CD14-positive monocyte (primary cell): ENCODE measurements at places on chromosomes 7 and 10.

GRCh38 chr10:88657901-88658300, 6.3 kb upstream of the LIPF start:
- no peak for DNase-seq

- no peak for DNase-seq
These were observed 61.2 kb upstream of the INPP5A start for GRCh38 chr10:132476146-132477065.

DNA sequence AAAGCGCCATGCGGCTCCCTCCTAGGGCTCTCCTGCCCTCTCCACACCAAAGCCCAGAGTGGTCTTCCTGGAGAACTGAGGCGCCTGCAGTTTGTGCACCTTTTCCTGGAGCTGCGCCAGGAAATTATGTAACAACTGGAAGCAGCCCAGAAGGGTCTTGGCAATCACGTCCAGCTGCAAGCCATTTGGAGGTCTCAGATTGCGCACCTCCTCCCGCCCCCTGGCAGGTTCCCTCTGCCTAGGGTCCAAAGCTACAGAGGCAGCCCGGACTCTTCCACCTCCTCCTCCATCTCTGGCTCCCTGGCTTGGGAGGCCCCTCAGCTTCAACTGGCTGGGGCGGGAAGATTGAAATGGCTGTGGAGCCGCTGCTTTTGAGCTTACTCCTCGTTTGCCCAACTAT, 34.0 kb upstream of the SFTPD start:
- no peak for DNase-seq

DNA sequence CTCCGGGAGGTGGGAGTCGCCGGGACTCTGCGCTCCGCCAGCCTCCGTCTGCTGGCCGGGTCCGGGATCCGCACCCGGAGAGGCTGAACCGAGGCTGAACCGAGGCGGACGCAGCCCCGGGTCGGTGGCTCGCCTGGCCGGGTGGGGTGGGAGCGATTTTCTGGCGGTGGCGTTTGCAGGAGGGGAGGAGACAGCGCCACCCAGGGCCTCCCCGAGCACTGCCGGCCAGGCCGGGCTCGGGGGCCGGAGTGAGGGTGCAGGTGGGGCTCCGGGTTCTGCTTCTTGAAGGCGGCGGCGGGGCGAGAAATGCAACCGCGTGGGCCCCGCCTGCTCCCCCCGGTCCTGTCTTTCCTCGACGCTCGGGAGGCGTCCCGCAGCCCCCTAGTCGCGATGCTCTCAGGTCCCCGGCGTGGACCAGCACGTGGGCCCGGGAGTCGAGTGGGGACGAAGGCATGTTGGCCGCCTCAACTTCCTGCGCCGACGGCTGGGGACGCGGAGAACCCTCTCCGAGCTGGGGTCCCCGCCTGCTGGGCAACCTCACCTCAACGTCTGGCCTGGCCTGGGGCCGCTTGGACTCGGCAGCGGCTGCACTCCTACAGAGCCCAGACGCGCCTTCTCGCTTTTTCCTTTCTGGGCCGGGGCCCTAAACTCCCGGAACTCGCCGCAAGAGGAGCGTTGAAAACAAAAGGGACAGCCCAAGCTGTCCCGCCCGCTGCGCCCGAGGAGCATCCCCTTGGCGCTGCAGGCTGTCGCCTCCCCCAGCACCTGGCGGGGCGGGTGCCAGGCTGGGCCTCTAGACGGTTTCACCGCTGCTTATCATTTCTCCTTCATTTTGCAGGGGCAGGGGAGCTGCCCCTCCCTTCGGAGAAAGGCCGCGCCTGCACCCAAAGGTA, 25.2 kb upstream of the VAX1 start:
- no peak for DNase-seq

DNA sequence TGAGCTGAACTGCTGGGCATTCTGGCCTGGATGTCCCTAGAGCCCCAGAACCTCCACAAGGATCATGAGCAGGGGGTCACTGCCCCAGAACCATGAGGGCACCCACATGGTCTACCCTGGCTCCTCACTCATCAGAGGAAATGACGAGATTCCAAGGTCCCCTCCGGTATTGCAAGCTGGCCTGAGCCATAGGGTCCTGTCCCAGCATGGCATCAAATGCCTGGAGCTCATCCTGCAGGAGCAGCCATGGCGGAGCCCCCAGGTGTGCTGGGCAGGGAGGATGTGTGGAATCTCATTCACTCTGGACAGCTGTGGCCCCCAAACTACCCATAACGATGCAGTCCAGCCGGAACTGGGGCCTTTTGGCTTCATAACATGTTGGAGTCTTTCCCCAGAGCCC, 66.6 kb upstream of the ANTXRL start:
- DNase-seq, result peak; percentile 1

GRCh38 chr7:29989257-29989995, at the start of gene SCRN1:
Gene SCRN1 (minus strand): TSS chr7:29989801. CDS start chr7:29969067, 20,734 bp downstream.
- no peak for DNase-seq

DNA sequence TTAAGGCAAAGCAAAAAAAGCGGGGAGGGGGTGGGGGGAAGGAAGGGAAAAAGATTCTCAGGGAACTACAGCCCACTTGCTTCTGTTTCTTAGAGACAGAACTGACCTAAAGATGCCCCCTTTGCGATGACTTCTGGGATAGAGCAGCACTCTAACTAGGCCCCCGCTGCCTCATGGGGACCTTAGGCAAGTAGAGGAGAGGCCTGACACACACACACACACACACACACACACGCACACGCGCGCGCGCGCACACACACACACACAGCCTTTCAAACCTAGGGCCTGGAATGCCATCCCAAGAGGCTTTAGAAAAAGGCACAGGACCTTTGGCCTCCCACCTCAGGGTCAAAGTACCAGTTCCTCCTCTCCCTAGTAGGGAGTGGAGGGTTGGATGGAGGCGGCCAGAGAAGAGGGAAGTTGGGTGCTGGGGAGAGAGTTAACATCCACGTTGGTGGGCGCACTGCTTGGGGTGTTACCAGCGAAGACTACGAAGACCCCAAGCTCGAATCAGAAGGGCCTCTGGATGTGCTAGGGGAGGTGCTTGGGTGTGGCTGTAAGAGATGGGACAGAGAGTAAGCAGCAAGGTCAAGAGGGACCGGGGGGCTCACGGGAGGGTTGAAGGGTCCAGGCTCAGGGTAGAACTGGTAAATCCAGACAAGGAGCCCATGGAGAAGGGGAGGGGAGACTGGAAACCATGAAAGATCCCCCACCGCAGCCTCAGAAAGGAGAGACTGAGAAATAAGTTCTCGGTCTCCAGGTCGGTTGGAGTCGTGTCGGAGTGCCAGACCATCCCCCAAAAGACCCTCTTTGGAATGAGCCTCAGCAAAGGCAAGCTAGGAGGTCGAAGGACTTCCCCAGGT, 1.2 kb upstream of the COL1A2 start:
- no peak for DNase-seq
